ENCODE measurements at places on chromosomes 3 and 15.

DNA sequence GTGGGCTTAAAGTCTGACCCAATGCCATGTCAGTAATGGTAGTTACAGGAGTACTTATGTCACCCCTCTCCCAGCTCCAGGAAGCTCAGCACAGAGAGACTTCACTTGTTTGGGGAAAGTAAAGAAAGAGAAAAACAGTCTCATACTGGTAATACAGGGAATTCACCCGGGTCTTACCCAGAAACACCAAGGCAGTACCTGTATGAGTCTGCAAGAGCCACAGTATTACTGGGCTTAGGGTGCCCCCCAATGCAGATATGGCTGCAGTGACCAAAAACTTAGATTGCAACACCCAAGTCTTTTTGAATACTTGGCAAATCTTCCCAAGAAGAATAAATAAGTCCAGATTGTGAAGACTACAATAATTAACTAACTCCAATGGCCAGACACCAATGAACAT, 622.1 kb downstream of the IGSF11 start:
- H3K36me3 ChIP-seq = no peaks in the 10 kb centered on the region
- DNase-seq = no peak
- no peaks in the 10 kb centered on the region for H3K27me3 ChIP-seq

DNA sequence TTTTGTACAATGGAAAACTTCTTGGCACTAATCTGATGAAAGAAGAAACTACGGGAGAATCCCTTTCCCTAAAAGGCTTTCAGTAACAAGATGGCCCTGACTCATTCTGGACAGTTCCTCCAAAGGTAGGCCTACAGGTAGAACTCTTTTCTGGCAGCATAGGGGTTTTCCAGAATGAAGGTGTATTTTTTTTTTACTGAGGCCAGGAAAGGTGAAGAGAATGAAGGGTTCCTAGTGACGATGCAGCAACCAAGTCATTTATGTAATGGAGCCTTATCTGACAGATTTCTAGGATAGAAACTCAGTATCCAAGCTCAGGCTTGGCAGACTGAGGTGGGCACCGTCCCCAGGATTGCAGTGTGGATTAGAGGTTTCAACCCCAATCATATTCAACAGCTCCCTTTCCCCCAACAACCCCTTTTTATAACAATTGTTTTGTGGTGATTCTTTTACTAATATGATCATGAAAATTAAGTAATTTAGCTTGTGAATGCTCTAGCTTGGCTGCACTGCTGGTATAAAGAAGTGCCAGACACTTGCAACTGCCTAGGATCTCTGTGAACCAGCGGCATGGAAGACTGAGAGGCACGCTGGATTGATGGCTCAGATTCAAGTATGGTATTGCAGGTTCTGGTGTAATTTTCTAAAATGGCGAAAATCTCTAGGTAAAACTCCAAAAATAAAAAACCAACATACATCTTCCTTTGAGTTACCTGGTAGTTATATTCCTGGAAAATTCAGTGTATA, 8.7 kb upstream of the TRIM69 start:
- peaks cover 15% of the 10 kb centered on the region for H3K36me3 ChIP-seq
- no peaks in the 10 kb centered on the region for H3K27me3 ChIP-seq
- H3K27ac ChIP-seq = peak overlapping the region; percentile 81
- peaks cover 7% of the 10 kb centered on the region for H3K4me1 ChIP-seq

GRCh38 chr3:33798113-33798417, 365 bp upstream of the PDCD6IP start:
- peaks cover 12% of the 10 kb centered on the region for H3K36me3 ChIP-seq
- H3K4me1 ChIP-seq = no peaks in the 10 kb centered on the region
- peak overlapping the region; percentile 73 for H3K4me3 ChIP-seq
- no peaks in the 10 kb centered on the region for H3K27me3 ChIP-seq
- H3K27ac ChIP-seq = peak overlapping the region; percentile 51

- DNase-seq = no peak
- no peak overlapping the region for H3K4me3 ChIP-seq
These were observed 9.1 kb downstream of the NCEH1 start for GRCh38 chr3:172701751-172702150.

- no peaks in the 10 kb centered on the region for H3K4me1 ChIP-seq
- H3K36me3 ChIP-seq = no peaks in the 10 kb centered on the region
- no peak overlapping the region for H3K27ac ChIP-seq
These were observed 1245.7 kb downstream of the SI start for GRCh38 chr3:163832547-163832946.

GRCh38 chr3:12947504-12948369, 106.4 kb upstream of the RPL32 start:
- no peaks in the 10 kb centered on the region for H3K27me3 ChIP-seq
- DNase-seq = peak; percentile 61
- H3K4me3 ChIP-seq = no peak overlapping the region
- peaks cover 35% of the 10 kb centered on the region for H3K4me1 ChIP-seq
- no peak overlapping the region for H3K27ac ChIP-seq

GRCh38 chr15:99731336-99732123, 1.7 kb downstream of the LYSMD4 start:
- H3K36me3 ChIP-seq = peaks cover 41% of the 10 kb centered on the region
- peak; percentile 13 for DNase-seq
- H3K4me1 ChIP-seq = peaks cover 7% of the 10 kb centered on the region
- H3K27ac ChIP-seq = no peak overlapping the region
- H3K4me3 ChIP-seq = peak overlapping the region; percentile 80

DNA sequence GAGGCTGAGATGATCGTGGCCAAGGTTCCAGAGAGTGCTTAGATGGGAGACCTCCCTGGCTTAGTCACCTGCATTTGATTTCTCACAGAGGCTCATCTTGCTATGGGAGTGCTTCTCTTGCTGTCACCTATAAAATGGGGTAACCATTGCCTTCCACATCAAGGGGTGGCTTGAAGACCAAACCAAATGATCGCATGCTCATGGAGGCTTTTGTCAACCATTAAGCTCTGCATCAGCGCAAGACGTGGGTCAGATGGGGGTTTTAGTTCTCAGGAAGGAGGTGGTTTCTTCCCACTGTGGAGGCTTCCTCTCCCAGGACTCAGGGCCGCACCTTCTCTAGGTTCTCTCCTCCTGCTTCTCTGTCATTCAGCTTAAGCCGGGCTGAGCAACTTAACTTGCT, 27.4 kb upstream of the NOX5 start:
- H3K27me3 ChIP-seq = peaks cover 33% of the 10 kb centered on the region
- H3K36me3 ChIP-seq = no peaks in the 10 kb centered on the region

DNA sequence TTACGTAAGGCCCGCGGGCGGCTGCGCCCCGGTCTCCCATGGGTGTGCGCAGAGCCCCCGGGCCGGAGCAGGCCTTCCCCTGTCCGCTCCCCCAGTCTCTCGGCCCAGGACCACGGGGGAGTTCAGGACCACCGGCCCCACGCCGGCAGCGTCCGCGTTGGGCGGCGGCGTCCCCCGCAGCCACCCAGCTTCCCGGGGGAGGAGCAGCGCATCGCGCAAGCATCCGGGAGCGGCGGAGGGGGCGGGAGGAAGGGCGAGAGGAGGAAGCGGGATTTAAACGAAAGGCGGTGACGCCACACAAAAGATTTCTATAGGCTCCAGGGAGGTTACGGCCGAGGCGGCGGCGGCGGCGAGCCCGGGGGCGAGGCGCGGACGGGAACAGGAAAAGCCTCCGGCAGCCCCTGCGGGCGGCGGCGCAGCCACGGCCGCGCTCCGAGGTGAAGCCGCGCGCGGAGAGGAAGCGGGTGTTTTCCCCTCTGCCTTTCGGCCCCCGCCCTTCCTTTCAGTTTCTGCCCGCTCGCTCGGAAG, at the start of gene TLNRD1:
TSS of gene TLNRD1 (plus strand) at position 300 of the 528 bp plus-strand sequence. CDS start 1,349 bp downstream, outside the sequence.
- peaks cover 23% of the 10 kb centered on the region for H3K36me3 ChIP-seq
- DNase-seq = peak; percentile 93
- H3K27me3 ChIP-seq = no peaks in the 10 kb centered on the region
- H3K4me1 ChIP-seq = peaks cover 18% of the 10 kb centered on the region
- H3K27ac ChIP-seq = peak within 1 kb of the TSS; percentile 52

GRCh38 chr3:54793171-54793570, 134.7 kb downstream of the LRTM1 start:
- no peak overlapping the region for H3K4me3 ChIP-seq
- DNase-seq = no peak
- no peaks in the 10 kb centered on the region for H3K27me3 ChIP-seq
- H3K36me3 ChIP-seq = no peaks in the 10 kb centered on the region

GRCh38 chr3:118859950-118860349, 174.7 kb downstream of the IGSF11 start:
- H3K4me3 ChIP-seq = no peak overlapping the region
- H3K36me3 ChIP-seq = no peaks in the 10 kb centered on the region
- H3K27ac ChIP-seq = no peak overlapping the region
- DNase-seq = no peak

- H3K27me3 ChIP-seq = no peaks in the 10 kb centered on the region
- peak; percentile 82 for DNase-seq
These were observed 31.4 kb downstream of the CTDSPL start for GRCh38 chr3:37892927-37893600.

GRCh38 chr15:47517737-47518136, 199.6 kb upstream of the SEMA6D start:
- peak; percentile 74 for DNase-seq
- no peaks in the 10 kb centered on the region for H3K36me3 ChIP-seq
- H3K27ac ChIP-seq = no peak overlapping the region
- H3K4me3 ChIP-seq = no peak overlapping the region
- no peaks in the 10 kb centered on the region for H3K27me3 ChIP-seq

DNA sequence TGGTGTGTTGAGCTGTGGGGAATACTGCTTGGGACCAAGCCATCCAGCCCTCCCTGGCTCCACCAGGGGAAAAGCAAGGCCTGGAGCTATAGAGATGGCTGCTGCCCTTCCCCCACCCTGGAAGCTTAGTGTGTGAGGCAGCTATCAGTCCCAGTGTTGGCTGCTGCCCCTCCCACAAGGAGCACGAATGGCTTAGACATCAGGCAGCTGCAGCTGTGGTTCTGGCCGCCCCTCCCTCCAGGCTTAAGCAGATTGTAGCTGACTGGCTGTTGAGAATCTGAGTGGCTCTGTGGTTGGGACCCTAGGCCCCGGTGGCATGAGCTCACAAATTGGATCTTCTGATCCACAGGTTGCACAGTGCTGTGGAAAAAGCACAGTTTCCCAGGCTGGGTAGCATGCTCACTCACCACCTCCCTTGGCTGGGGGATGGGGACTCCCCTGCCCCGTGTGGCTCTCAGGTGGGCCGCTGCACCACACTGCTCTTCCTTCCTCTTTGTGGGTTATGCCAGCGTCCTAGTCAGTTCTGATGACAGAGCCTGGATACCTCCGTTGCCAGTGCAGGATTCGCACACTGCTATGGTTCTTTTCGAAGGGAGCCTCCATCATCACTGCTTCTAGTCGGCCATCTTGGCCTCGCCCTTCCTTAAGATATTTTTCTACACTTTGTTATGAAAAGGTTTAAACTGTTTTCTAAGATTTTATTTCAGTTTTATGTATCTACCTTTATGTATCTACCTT, 21.2 kb upstream of the SUCNR1 start:
- no peak overlapping the region for H3K27ac ChIP-seq
- no peaks in the 10 kb centered on the region for H3K4me1 ChIP-seq

- H3K4me1 ChIP-seq = no peaks in the 10 kb centered on the region
- DNase-seq = no peak
- no peak overlapping the region for H3K27ac ChIP-seq
- H3K27me3 ChIP-seq = no peaks in the 10 kb centered on the region
These were observed 59.7 kb upstream of the MAGI1 start for GRCh38 chr3:66098436-66098835.

DNA sequence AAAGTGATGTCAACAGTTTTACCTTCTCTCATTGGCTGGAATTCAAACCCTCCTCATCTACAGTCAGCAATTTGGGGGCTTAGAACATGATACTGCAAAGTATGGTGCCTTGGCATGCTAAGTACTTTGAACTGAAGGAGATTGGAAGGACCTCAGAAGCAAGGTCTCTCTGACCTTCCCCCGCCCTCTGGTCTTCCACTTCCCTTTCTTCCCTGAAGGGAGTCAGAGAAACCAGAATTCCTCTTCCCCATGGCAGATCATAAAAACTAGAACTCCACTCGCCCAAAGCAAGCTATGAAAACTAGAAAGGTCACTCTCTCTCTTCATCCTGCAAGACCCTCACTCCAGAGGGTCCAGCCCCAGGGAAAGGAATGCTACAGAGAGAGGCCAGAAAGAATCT, 64.2 kb downstream of the CD200R1L start:
- H3K27me3 ChIP-seq = no peaks in the 10 kb centered on the region
- no peak overlapping the region for H3K4me3 ChIP-seq
- H3K27ac ChIP-seq = no peak overlapping the region
- H3K4me1 ChIP-seq = no peaks in the 10 kb centered on the region
- no peaks in the 10 kb centered on the region for H3K36me3 ChIP-seq

DNA sequence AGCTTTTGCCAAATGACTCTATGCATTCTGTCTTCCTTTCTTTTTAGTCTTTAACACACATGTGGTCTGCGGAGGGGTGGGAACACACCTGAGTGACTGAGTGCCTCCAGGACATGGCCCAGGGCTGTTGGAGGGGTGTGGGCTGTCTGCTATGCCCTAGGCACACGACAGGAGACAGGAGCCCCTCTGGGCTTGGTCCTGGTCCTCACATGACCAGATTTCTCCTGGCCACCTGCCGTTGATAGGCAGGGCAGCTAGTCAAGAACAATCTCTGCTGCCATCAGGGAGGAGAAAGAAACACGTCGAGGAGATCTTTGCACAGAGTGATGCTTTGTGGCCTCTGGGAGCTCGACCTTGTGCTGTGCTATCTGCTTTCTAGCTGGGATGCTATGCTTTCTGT, 176.6 kb downstream of the KLF13 start:
- H3K4me1 ChIP-seq = no peaks in the 10 kb centered on the region
- no peaks in the 10 kb centered on the region for H3K36me3 ChIP-seq
- no peak overlapping the region for H3K27ac ChIP-seq

- H3K4me1 ChIP-seq = no peaks in the 10 kb centered on the region
- no peaks in the 10 kb centered on the region for H3K27me3 ChIP-seq
- no peak overlapping the region for H3K4me3 ChIP-seq
These were observed 12.6 kb upstream of the PLCL2 start for GRCh38 chr3:16871915-16872842.

- H3K27me3 ChIP-seq = peaks cover 6% of the 10 kb centered on the region
- peak overlapping the region; percentile 70 for H3K27ac ChIP-seq
- no peaks in the 10 kb centered on the region for H3K36me3 ChIP-seq
- H3K4me3 ChIP-seq = no peak overlapping the region
- no peak for DNase-seq
These were observed 990 bp upstream of the CLDN1 start for GRCh38 chr3:190323246-190323626.

DNA sequence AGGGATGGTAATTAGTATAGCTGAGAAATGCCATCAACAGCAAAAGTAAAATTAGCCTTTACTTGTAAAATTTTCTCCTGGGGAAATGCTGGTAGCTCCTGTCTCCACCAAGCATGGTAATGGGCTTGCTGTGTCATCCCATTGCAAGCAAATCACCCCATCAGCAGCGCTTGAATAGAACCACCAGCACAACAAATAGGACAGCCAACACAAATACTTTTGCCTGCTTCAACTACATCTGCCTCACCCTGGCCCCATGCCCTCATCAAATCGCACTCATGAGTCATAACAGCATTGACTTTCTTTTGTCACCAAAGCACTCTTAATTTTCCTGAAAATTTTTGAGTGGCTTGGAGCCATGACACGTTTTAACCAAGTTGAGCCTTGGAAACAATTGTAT, 52.6 kb downstream of the ERC2 start:
- no peak overlapping the region for H3K4me3 ChIP-seq
- no peaks in the 10 kb centered on the region for H3K27me3 ChIP-seq
- H3K4me1 ChIP-seq = no peaks in the 10 kb centered on the region
- no peaks in the 10 kb centered on the region for H3K36me3 ChIP-seq

Measured in mesenchymal stem cell (in vitro differentiated cells and primary cell).